NCI-H2081 treated with DMSO at 0.1 percent for 48 hours (cell line): ENCODE measurements at places on chromosomes 5 and 9.

GRCh38 chr5:168525856-168526255, 3.2 kb upstream of the FBLL1 start:
- no peak for DNase-seq

- DNase-seq = no peak
Measured at GRCh38 chr9:76255781-76256455, 138.3 kb downstream of the RFK start.

DNA sequence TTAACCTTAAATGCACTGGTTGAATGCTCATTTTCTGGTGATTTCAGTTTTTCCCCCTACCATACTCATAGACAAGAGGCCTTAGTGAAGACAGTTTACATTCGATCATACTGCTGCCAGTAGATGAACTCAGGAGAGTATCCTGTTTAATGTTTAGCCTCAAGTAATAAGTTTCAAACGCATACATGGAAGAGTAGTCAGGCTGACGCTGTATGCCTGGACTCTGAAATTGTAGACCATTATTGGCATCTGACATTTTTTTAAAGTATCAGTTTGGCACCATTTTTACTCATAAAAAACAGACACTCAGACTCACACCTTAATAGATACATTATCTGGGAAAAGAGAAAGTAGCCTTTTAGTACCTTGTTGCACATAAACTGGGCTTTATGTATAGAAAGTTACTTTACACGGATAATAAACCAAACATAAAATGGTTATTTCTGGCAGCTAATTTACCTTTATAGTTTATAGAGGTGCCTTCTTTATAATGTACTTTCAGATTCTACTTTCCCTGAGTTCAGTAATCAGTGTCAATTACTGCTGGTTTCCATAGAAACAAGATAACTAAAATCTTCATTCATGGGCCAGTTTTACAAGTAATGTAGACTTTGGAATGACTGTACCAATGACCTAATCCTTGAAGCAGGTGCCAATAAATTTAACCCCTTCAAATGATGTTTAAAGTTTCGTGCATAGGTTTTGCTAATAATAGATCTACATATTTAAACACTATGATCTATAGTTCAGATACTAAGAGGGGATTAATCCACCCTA, 183.8 kb upstream of the ITGA1 start:
- no peak for DNase-seq

DNA sequence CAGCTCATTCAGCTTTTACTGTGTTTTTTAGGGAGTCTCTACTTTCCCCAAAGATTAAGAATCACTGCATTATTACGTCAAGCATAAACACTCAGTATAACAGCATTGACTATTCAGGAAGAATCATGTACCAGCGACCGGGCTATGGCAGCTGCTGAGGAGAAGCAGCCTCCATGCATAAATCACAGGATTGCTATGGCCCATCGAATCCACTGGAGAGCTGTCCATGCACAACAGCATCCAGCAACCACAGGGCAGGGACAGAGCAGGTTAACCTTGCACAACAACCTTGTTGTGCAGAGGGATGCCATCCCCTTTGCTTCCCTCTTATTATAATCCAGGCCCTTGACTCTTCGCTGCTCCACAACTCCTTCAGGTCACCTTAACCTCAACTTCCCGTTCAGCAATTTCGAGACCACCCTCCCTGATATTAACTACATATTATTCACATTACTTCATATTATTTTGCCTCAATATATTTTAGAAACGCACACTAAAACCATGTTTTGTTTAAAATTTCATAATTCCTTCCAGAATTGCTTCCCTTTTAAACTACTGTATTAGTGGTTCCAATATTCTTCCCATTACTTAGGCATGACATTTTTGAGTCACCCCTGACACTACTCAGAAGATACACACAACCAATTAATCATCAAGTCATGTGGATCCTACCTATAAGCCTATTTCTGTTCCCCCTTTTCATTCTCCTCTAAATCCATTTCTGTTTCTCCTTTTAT, 991 bp downstream of the IARS1 start:
- DNase-seq = no peak

- DNase-seq = no peak
Measured at GRCh38 chr5:4205398-4205797, 609.8 kb downstream of the IRX1 start.

GRCh38 chr5:179311581-179311980, 33.7 kb downstream of the ADAMTS2 start:
- no peak for DNase-seq

GRCh38 chr9:109887079-109887478, 107.1 kb downstream of the PALM2AKAP2 start:
- no peak for DNase-seq

- DNase-seq = peak; percentile 91
Measured at GRCh38 chr5:102049517-102049916, 246.6 kb downstream of the SLCO4C1 start.

DNA sequence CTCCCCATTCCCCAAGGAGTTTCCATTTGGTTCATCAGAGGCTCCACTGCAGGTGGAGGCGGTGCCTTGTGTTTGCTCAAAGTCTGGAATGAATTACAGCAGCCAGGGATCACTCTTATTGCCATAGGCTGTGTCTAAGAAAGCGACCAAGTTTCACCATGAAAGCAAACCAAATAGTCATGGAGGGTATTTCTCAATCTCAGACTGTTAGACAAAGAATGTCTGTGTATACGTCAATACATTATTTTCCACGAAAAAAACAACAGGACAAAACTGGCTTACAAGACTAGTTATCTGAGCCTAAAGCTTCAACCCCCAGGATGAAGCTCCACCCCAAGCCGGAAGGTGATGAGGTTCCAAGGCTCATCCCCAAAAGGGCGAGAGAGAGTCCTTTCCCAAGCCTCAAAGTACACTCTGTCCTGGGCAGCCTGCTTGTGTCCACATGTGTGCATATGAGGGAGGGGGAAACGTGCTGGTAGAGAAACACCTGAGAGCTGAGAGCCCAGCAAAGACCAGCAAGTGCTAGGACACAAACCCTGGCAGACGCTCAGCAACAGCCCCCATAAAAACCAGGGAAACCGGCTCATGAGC, 4.3 kb downstream of the B4GALT1 start:
- DNase-seq = no peak

DNA sequence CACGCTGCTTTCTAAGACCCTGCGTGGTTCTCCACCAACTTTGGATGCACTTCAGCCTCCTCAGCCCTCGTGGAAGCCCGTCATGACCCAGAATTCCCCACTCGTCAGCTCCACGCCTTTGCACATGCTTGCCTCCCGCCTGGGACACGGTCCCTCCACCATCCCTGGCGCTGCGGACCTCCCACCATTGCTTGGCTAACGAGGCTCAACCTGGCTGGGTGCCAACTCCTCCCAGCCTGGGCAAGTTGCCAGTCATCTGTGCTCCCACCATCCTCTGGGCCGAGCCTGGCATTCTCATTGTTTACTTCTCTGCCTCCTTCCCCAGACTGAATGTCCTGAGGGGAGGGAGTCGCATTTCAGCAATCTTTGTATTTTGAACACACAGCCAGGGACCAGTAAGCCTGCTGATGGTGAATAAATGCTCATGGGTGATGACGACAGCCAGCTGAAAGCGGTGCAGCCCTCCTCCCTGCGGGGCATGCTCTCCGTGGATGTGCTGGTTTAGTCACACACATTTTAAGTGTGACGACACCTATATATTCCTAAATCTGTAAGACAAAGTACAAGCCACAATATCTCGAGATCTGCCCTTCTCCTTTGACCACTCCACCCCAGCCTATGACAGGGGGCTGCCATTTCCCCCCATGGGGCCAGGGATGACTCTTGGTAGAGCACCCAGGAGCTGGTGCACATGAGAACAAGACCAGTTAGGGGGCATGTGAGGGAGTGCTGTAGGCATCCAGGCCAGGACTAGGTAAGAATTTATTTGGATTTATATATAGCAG, 37.6 kb downstream of the ANKRD33B start:
- DNase-seq = peak; percentile 99

- DNase-seq = peak; percentile 93
Measured at GRCh38 chr9:111955048-111955447, 58.4 kb downstream of the UGCG start.

- no peak for DNase-seq
Measured at GRCh38 chr5:125205601-125206225, 459.3 kb upstream of the ZNF608 start.

DNA sequence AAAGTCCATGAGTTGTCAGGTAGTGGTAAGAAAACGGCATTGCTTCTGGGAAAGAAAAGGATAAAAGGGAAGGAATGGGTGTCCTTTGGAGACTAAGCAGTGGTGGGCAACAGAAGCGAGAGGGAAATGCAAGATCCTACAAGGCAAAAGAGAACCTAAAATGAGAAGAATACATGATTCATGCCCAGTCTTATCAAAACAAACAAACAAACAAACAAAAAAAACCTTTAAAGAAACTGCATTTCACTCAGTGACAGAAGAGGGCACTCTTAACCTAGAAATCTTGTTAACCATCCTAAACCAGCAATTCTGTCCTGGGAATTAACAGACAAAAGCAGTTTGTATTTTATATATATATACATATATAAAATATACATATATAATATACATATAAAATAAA, 88.5 kb downstream of the SUSD1 start:
- no peak for DNase-seq

- DNase-seq = no peak
Measured at GRCh38 chr5:132821791-132822190, 8.7 kb downstream of the SHROOM1 start.

DNA sequence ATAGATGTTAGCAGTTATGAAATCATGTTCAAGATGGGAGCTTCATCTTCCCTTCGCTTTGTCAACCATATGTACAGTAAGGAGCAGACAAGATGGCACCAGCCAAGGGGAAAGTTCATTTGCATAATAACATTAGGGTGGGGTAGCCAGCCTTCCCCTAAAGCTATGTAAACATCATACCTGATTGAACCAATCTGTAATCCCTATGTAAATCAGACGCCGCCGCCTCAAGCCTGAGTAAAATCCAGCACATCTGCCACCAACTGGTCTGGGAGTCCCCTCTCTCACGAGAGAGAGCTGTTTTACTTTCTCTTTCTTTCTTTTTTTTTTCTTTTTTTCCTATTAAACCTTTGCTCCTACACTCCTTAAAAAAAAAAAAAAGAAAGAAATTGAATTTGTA, 30.8 kb upstream of the REEP2 start:
- DNase-seq = no peak

- no peak for DNase-seq
Measured at GRCh38 chr5:180820788-180821321, 18.2 kb upstream of the MGAT1 start.

GRCh38 chr9:78144663-78145377, 91.1 kb upstream of the CEP78 start:
- DNase-seq = no peak

DNA sequence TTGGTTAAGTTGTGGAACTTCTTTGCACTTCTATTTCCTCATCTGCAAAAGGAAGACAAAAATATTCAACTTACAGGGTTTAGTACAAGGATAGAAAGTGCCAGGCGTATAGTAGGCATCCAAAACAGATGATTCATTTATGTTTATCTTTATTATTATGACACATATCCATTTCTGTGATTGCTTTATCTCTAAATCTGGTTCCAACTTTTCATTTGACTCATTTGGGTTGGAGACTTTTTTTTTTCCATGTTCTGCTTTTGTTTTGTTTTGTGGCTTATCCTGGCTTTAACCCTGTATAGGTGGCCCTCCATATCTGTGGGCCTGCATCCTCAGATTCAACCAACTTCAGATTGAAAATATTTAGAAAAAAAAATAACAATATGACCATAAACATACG, 186.7 kb upstream of the SLC24A2 start:
- DNase-seq = no peak
